Stimulated activated CD4-positive, alpha-beta T cell treated with anti-CD3 and anti-CD28 coated beads, Interleukin-1b, Interleukin-23, amount 100 ng/mL, for 48 hours (primary cell): ENCODE measurements at places on chromosomes 4 and X.

GRCh38 chrX:39675619-39676018 lies 422.1 kb downstream of the BCOR start:
- DNase-seq = no peak

GRCh38 chr4:108130955-108131354 lies 37.8 kb downstream of the LEF1 start:
- no peak for DNase-seq

DNA sequence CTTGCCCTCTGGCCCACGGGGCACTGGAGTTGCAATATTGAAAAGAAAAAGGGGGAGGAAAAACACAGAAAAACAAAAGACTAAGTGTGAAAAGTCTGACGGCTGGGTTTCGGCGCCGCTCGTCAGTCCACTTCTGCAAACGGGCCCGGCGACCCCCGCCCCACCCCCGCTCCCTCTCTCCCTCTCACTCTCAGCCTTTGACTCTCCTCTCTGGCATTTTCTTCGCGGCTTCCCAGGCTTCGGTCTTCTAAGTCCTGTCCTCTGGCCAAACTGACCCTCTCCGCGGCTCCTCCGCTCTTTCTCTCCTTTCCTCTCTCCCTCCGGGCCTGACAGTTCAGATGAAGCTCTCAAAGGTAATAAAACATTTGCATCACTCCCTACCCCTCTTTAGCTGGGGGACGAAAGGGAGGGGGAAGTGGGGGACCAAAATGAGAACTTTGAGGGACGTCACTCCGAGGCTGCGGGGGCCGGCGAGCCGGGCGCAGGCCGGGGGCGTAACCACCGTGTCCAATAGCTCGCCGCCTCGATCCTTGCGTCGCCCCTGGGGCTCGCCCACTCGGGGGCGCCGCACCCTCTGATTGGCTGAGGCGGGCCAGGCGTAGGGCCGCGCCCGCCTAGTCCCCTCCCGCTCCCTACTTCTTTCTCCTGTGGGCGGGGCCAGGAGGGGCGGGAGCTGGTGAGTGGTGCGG lies at the start of gene NKX6-1:
Gene NKX6-1 (minus strand): TSS at position 358 of the 689 bp plus-strand sequence. CDS start 1,064 bp downstream, outside the sequence.
- no peak for DNase-seq

GRCh38 chrX:19863857-19864223 lies 23.6 kb downstream of the SH3KBP1 start:
- no peak for DNase-seq

DNA sequence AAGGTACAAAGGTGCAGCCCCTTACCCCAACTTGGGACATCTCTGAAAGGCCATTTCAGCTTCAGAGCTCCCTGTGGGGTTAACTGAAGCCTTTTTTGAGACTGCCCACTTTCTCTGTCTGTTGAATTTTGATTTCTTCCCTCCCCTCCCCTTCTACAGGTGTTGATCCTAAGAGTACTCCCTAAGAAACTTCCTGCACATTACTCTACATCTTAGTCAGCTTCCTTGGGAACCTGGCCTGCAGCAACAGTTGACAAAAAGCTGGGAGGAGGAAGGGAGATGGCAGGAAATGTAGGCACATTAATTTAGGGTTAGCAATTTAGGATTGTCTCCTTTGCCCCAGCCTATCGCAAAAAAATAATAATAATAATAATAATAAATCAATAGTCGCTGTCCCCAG lies 1.2 kb upstream of the IDS start:
- no peak for DNase-seq

DNA sequence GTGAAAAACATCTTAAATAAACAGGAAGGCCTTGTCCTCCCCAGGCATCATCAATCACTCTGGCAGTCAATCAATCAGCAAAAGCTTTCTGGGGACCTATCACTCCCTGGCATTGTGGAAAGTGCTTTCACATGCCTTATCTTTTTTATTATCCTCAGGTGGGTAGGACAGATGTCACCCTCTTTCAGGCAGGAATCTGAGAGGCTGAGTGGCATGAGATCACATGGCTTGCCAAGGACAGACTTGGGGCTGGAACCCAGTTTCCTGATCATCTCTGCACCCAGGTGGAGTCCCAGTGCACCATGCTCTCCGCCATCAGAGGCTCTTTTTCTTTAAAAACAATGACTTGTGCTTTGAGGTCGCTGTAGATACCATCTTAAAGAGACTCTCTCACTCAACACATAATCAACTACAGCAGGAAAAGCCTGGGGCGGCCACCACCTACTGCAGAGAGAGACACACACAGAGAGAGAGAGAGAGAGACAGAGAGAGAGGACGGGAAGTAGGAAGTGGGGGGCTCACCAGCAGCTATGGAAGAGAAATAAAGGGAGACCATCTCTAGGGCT lies 282.7 kb downstream of the PTTG2 start:
- no peak for DNase-seq

DNA sequence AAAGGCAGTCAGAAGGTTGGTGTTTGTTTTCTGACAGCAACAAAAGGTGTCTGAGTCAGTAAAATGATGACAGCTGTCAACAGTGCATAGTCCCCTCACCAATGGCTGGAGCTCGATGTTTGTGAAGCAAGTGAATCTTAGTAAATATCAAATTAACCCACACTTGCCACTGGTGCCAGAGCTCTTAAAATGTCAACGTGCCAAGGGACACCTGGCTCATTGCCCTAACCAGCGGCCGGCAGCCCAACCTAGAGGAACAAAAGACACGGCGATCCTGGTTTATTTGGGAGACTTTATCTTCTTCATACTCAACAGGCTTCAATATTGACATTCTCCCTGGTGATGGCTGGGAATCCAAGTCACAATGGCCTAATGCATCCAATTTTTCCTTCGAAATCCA lies 143.4 kb downstream of the CPEB2 start:
- no peak for DNase-seq

DNA sequence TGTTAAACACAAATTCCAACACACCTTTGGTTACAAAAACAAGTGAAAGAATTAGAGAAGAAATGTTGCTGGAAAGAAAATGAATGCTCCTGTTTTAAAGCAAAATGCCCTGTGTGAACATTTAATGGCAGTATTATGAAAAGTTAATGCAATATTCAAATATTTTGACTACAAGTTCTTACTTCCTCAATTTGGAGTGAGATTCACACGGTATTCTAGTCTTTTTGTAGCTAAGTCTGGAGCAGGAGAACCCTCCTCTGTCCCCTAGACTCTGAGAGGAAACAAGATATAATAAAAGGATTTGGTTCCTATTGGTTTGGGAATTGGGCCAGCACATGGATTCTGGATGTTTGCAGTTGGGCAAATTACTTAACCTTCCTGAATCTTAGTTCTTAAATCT lies 12.7 kb downstream of the MAD2L1 start:
- DNase-seq = no peak

DNA sequence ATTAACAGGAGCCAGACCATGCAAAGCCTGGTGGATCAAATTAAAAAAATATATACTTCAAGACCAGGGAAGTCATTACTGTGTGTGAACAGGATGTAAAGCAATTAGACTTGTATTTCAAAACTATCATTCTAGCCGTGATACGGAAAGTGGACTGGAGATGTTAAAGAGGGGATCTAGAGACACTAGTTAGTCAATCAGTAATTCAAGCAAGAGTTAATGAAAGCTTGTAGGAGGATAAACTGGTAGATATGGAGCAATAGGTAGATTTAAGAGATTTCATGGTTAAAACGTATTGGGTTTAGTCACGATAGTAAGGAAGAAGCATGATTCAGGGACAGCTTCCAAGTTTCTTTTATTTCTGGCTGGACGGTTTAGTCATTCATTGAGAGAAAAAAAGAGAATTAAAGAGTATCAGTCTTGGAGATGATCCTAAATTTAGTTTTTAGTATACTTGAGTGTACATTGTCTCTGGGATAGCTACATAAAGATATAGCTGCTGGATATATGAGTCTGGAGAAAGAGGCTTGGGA lies 3.9 kb downstream of the MAD2L1 start:
- DNase-seq = no peak

DNA sequence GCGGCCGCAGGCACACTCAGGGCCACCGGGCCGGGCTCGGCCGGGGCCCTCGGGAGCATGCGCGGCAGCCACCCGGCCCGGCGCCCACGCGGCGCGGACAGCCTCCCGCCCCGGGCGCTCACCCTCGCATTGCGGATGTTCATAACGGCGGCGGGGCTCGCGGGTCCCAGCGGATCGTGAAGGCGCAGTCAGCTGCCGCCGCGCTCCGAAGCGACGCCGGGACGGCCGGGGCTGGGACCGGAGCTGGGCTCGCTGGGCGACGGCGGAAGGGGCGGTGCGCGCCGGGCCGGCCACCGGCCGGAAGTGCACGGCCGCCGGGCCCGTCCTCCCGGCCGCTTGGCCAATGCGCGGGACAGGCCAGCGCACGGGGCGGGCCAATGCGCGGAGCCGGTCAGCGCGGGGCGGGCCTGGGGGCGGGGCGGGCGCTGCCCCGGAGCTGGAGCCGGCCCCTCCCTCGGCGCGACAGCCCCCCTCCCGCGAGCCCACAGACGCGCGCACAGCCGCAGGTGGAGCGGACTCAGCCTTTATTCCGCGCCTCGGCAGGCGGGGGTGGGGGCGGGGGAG lies at the start of gene NAA10:
Gene NAA10 (minus strand): TSS at position 276 of the 564 bp plus-strand sequence. CDS start 133 bp downstream, at position 143.
- DNase-seq = peak; percentile 53

DNA sequence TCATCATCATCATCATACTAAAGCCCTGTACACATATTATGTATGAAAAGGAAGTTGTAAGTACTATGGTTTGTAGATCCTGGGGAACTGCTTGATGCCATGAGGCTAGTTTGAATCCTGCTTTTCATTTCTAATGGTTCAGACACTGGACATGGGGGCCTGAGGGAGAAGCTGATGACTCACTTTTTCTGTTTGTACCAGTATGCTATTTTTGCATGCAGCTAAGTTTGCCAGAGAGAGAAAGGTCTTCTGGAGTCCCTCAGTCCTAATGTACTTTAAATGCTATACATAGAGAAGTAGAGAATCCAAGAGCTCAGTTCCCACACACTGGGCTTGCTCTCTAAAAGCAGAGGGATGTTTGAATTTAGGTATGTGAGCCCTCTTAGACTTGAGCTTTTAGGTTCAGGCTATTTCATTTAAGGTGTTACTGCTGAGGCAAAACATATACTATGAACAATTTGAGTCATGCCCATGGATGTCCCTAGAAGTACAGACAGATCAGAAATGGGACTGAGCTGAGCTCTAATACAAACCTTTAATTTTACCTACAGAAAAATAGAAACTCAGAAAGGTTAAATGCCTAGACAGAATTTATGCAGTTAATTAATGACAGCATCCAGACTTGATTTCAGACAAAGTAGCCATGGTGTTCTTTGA lies 17.6 kb upstream of the HS3ST1 start:
- no peak for DNase-seq

- DNase-seq = no peak
These were observed 138.3 kb upstream of the TEX13D start for GRCh38 chrX:124194199-124194598.

DNA sequence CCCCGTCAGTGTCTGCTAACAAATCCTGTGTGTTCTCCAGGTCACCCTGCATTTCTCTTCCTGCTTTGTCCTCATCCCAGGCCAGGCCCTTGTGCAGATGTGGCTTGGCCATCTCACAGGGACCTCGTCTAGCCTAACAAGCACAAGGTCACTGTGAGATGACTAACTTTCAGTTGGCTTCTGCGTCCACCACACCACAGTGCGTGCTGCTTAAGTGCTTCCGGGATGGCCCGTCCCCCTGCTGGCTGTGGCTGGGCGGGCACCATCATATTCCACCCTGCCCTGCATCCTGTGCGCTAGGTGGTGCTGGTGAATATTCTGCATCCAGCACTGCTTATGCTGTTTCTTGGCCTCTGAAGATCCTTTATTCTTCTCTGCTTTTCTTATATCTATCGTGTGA lies 33.8 kb downstream of the RBBP7 start:
- DNase-seq = no peak

- peak; percentile 33 for DNase-seq
These were observed 88.8 kb downstream of the BCOR start for GRCh38 chrX:40008791-40009461.

DNA sequence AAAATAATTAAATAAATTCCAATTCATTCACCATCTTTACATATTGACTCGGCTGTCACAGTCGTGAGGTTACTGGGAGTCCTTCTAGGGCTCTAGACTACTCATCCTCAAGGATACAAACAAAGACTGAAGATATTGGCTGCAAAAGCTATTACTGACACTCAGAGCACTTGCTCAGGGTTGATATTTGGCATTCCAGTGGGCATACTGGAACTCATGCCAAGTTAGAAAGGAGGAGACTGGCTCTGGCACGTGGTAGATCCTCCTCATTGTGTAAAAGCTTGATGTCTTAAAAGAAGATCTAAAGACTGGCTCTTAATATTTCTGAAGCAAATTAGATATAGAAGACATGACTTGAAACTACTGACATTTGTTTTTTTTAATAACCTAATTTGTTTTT lies 172.7 kb downstream of the GPM6A start:
- no peak for DNase-seq

DNA sequence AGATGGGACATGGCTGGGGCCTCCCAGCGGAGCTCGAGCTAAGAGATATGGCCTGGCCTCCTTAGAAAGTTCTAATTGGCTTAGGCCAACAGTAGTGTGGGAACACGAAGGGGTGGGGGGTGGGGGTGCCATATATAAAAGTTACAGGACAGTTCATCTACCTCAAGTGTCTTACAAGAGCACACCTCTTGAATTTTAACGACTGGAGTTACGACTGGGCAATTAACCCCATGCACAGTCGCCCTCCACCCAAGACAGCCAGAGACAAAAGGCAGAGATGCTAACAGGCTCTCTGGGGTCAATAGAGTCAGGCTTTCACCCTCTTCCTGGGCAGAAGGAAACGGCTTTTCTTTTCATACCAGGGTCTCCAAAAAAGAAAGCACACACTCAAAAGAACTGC lies 302.2 kb downstream of the BCOR start:
- DNase-seq = no peak

DNA sequence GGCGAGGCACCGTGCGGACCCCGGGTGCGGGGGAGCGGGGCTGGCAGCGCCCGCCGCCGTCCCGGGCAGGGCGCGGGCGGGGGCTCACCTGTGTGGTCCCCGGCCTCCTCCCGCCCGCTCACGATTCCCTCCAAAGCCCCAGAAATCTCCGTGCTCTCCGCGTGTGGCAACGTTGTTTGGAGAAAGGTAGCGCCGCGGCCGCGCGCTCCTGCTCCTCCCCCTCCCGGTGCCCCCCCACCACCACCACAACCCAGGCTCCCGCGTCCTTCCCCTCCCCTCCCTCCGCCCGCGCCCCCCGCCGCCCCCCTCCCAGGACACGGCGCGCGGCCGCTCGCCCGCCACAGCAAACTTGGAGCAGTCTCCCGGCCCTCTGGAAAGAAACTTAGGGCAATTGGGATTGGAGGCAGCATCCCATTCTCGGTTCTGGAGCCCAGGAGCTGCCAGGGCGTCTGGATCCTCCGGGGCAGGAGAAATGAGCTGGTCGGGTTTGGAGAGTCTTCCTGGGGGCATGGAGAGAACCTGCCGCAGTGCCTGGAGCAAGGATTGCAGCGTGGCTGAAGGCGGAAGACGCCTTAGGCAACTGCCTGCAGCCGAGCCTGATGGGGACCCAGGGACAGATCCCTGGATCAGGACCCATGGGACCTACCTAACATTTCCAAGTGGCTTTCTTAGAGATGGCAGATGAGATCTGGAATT lies 855 bp downstream of the KLF3 start:
- DNase-seq = peak; percentile 27

DNA sequence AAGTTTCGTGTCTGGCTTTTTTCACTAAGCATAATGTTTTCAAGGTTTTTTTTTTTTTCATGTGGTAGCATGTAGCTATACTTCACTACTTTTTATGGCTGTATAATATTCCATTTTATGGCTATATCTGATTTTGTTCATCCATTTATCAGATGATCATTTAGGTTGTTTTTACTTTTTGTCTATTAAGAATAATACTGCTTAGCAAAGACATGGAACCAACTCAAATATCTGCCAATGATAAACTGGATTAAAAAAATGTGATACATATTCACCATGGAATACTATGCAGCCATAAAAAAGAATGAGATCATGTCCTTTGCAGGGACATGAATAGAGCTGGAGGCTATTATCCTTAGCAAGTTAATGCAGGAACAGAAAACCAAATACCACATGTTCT lies 32.7 kb upstream of the ZNF280C start:
- no peak for DNase-seq

- no peak for DNase-seq
These were observed 17.6 kb downstream of the OFD1 start for GRCh38 chrX:13752141-13752540.
